AG10803 (cell line): ENCODE measurements at places on chromosomes 3 and 15.

DNA sequence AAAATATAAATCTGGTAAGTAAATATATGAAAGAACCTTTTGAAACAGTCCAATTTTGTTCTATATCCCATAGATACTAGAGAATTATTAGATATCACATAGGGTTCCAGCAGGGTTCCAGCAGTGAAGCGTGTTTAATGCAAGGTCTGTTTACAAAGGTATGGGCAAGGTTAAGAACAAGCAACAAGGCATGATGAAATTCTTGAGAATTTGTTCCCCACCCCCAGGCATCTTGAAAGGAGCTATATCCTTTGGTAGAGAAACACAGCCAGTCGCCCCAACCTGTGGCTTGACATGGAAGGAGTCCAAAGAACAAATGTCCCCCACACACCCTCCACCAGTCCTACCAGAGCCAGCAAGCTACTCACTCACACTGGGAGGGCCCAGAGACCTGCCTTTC lies 18.6 kb upstream of the FNDC3B start:
- DNase-seq, result no peak

DNA sequence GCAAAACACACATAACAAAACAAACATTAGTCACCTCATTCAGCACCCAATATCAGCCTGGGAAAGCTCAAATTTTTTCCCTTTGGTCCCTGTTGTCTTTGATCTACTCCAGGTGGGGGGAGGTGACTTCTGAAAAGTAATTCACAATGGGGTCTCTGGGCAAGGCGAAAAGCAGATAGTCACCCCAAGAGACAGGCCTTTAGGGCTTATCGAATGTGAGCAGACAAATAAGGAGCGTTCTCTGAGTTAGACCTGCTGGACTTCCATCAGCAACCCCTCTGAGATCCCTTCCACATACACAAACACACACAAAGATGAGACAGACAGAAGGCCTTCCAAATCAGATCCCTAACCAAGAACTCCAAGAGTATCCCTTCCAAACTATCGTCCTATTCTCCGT lies 171.0 kb upstream of the SMAD3 start:
- DNase-seq, result no peak

DNA sequence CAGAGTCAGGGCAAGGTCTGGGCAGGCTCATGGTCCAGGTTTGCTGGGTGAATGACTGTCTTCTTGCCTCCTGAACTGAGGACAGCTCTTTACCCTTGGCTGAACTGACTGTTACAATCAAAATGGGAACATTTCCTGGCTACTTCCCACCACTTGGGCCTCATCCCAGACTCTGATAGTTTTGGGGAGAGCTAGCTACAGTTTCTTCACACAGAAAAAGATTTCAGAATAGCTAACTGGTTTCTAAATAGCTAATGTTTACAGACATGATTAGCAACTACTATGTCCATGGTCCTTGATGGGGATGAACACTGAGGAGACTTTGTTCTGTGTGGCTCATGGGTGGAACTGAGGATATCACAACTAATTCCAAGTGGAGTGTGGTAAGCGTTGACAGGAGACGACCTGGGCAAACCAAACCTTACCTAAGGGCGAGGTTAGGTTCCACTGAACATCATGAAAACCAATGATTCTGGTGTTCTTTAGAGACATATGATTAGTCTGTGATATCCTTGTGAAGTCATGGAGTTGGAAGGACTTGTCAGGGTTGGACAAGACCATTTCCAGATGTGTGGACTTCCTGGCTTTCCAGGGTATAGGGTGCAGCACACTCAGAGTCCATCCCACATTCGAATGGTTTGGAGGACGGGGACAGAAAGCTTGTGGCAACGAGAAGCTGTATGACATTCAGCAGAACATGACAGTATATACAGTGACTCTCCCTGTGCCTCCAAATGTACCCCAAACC lies 7.3 kb downstream of the ALPK3 start:
- DNase-seq, result peak; percentile 47

- no peak for DNase-seq
Measured at GRCh38 chr15:71259866-71260265, 144.6 kb downstream of the THSD4 start.

GRCh38 chr3:101571028-101571895 lies 2.7 kb upstream of the PCNP start:
- DNase-seq, result no peak

- DNase-seq, result no peak
Measured at GRCh38 chr3:78235841-78236240, 1195.9 kb downstream of the ROBO2 start.

- DNase-seq, result no peak
Measured at GRCh38 chr3:195557322-195557721, 14.2 kb upstream of the PPP1R2 start.

DNA sequence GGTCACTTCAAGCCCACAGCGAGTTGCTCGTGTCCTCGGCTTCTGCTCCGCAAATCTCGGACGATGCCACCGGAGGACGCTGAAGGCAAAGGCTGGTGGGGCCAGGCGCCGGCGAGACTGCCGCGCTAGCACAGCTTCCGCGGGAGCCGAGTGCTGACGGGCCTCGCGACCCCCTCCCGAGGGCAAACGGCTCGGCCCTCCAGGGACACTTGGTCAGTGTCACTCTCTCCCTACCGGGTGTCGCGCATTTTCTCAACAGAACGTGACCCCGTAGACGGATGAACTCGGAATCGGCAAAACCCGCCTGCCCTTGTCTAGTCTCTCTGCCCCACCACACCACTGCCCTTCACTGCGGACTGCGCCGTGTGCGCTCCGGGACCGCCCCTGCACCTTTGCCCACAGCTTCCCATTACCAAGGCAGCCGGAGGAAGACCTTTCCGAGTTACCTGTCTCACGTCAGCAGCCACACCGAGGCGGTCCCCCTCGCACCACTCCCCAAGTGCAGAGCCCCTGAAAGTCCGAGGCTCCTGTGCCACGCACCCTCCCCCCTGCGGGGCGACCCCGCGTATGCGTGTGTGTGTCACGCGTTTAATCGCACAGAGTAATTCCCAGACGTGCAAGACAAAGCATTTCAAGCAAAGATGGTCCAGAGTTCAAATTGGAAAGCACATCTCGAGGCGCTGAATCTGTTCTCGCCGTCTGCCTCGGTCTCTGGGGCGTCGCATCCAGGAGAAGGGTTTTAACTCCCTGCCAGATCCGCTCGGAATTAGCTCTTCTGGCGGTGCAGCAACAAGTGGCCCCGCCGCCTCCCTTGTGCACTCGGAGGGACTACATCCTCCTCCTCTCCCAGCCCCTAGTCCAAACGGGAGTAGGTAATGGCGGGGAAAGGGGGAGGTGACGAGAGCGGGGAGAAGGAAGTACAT lies 245.0 kb upstream of the TOPAZ1 start:
- peak; percentile 51 for DNase-seq
